Dermis blood vessel endothelial cell (primary cell): ENCODE measurements at places on chromosomes 16 and 17.

- DNase-seq, result peak; percentile 100
These were observed 324 bp upstream of the FBXL19 start for GRCh38 chr16:30922960-30923535.

- DNase-seq, result peak; percentile 77
These were observed 5.7 kb upstream of the TCAP start for GRCh38 chr17:39659279-39660010.

DNA sequence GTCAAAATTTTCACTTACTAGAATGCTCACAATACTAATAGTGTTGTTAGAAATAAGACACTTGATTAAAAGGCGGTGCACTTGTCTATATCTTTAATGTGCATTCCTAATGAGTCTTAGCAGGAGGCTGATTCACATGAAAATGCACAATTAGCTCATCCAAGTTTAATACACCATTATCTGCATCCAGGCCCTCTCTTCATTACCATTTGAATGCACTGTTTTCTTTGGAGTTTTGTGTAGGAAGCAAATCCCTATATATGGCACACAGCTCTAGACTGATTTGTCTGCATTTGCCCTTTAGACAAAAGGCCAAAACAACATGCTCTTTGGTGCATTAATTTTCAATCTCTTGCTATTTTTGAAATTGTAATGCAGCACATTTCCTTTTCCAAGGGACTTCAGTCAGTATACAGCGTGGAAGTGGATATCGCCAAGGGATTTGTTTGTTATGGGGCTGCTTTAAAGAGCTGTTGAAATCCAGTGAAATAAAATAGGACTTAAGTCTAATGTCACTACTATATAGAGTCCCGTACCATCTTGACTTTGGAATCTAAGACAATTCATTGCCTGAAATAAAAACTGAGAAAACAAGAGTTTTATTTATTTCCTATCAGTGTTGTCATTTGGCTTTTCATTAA, 257.6 kb upstream of the CPHXL start:
- DNase-seq, result no peak

GRCh38 chr16:3652373-3653195, 1.9 kb upstream of the DNASE1 start:
- DNase-seq, result no peak

GRCh38 chr17:11284811-11285210, 43.8 kb downstream of the SHISA6 start:
- DNase-seq, result no peak

DNA sequence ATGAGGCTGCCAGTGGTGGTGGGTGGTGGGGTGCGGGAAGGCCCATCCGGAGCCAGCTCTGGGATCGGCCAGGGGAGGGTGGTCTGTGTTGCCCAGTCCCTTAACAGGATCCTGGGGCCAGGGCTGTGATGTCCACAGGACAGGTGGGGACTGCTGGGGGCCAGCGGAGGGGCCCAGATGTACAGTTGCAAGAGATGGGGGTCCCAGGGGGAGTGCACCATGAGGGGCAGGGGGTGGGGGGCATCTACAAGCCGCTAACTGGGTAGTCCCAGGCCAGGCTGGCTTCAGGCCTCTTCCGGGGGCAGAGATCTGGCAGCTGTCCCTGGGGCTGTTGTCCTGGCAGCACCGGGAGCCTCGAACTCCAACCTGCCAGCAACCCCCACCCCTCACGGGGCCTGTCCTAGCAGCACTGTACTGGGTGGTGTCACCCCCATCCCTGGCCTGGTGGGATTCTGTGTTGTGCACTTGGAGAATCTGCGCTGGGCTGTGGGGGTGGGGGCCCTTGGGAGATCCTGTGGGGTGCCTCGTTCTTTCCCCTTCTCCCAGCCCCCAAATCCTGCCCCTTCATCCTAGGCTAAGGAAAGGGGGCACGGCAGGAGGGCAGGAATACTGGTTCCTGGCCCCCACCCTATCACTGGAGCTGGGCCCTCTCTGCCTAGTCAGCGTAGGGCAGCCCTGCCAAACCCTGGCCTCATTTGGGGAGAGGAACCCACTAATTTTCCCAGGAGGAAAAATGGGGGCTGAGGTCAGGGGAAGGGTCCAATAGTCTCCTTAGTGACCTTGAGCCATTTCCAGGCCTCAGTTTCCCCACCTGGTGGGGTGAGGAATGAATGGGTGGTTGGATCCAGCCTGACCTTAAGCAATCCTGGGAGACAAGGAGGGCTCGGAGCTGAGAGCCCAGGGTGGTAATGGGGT, 1.4 kb downstream of the MTSS2 start:
- DNase-seq, result no peak

DNA sequence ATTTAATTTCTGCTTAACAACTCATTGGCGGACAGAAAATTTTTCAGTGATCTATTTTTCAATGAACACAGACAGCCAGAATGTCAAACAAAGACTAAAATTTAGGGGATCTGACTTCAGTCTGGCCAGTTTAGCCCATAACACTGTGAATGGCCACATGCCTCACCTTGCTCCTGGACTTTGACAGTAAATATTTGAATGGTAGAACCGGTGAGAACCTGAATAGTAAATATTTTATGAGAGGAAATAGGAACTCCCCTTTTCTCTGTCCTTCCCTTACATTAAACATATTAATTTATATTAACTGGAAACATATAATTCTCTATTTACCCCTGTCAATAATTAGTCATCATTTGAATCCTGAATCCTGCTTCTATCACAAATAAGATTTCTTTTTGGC, 942.1 kb downstream of the KCNJ2 start:
- no peak for DNase-seq

DNA sequence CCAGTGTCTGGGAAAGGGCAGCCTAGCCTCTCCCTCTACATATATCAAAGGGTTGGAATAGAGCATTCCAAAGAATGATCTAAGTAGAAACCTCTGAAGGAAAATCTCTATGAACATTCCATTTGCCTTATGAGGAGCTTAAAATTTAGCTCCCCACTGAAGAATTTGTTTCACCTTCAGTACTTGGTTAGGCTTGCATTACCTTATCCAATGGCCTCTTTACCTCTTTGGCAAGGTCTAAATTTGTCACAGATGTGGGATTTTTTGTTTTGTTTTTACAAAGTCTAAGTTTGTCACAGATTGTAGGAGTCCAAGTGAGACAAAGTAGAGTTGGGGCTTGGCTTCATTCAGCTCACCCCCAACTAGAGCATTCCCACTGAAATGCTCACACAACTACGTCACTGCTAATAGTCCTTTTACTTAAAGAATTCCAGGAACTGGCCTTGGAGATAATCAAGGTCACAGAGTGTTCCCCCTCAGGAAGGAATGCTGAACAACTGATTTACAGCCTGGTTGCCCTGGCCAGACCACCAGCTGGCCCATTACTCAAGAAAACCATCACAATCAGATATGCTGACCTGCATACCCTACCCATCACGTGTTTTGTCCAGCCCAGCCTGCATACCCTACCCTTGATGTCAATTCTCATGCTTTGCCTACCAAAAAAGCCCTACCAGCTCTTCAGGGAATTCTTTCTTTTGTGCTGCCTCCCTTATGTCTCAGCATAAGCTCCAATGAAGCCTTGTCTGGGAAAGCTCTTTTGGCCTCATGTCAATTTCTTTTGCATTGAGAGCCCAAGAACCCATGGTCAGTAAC, 26.5 kb upstream of the PPM1D start:
- DNase-seq, result peak; percentile 99

- DNase-seq, result no peak
These were observed 10.2 kb downstream of the CDR2 start for GRCh38 chr16:22364241-22364640.

DNA sequence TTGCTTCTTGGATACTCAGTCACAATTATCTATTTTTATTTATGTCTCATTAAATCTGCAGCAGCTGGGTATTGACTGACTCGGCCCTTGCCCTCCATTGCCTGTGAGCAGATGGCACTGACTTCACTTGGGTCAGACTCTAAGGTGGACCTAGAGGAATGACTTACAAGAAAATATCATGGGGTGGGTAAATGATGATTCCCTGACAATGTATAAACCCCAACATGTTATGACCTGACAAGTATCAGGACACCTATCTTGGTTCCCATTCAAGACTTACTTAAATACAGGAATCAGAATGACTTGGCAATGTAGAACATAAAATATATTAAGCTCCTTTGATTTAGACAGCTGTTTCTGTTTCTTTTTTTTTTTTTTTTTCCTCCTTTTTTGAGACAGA, 953.5 kb downstream of the CDH11 start:
- DNase-seq, result no peak

DNA sequence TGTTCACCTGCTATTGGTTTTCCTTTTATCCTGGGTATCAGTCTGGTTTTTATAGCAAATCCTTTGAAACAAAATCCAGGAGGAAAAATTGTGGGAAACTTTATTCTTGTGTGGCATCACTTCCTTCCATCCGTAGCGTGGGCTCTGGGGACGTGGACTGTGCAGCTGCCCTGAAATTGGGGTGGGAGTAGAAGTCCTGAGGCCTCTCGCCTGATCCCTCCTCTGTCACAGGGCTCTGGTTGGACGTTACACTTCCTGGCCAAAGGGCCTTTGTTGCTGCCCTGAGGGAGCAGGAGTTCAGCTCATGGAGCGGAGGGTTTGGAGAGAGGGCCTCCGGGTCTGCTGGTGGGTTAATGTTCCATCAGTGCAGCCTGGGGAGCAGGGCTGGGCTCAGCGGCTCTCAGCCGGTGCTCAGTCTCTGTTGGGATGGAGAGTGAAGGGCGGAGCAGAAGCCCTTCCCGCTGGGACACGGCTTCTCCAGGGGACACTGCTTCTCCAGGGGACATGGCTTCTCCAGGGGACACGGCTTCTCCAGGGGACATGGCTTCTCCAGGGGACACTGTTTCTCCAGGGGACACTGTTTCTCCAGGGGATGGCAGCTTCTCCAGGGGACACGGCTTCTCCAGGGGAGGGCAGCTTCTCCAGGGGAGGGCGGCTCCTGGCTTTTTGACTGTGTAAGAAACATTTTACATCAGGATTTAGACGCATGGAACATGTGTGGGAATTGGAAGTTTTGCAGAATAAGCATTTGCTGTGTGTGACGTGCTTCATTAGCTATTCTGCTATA, 15.2 kb upstream of the RPL13 start:
- DNase-seq, result no peak

- DNase-seq, result no peak
These were observed 3.0 kb upstream of the NFAT5 start for GRCh38 chr16:69562813-69563212.

- peak; percentile 13 for DNase-seq
These were observed 752 bp downstream of the TBC1D24 start for GRCh38 chr16:2475413-2476344.

GRCh38 chr16:51111759-51112158, 39.3 kb downstream of the SALL1 start:
- DNase-seq, result no peak

- DNase-seq, result no peak
These were observed 51.2 kb upstream of the NKD1 start for GRCh38 chr16:50496990-50497389.

DNA sequence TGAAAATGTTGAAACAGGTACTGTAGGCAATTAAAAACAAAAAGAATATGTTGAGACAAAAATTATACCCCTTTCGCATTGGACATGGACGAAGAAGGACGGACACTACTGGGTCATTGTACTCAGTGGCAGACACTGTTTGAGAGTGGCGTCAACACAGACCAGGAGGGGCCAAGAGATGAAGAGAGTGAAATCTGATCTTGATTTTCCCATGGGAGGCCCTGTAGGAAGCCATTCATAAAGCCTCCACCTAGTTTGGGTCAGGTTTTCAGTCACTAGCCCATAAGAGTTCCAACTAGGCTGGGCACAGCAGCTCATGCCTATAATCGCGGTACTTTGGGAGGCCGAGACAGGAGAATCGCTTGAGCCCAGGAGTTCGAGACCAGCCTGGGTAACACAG, 23.6 kb upstream of the SMURF2 start:
- no peak for DNase-seq

DNA sequence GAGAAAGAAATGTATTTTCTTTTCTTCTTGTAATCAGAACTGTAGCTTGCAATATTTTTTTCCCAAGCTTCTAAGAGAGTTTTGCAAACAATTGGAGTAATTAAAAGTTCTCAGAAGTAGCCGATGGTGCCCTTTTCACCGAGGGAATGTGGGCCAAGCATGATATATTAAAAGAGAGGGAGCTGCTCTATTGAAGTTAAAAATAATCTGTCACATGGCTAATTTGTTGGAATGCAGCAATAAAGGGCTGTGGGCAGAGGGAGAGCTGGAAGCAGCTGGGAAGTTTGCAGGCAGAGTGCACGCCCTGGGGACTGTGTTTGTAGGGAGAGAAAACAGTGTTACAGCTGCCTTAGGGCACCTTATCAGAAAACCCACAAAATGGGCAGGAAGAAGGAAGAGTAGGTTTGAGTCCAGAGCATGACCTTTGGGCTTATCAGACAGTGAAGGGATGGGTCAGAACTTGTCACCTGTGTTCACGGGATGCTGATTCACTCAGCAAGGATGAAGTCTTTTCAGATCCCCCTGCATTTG, 18.5 kb upstream of the TERF2 start:
- DNase-seq, result peak; percentile 85

DNA sequence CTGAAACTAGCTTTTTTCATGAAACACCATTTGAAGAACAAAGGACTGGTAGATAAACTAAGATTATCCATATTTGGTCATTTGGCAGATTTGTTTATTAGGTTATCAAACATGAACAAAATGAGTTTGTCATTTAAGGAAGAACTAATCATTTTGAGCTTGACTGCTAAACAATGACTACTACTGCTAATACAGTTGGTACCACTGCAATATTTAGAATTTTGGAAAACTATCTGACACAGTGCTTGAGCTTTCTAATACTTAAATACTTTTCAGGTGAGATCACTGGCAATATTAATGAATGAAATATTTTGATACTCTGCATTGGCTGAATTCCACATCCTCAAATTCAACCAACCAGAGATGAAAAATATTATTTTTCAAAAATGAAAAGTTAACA, 47.2 kb downstream of the MED13 start:
- no peak for DNase-seq

GRCh38 chr16:58339452-58339981, 44.7 kb upstream of the PRSS54 start:
- peak; percentile 34 for DNase-seq

DNA sequence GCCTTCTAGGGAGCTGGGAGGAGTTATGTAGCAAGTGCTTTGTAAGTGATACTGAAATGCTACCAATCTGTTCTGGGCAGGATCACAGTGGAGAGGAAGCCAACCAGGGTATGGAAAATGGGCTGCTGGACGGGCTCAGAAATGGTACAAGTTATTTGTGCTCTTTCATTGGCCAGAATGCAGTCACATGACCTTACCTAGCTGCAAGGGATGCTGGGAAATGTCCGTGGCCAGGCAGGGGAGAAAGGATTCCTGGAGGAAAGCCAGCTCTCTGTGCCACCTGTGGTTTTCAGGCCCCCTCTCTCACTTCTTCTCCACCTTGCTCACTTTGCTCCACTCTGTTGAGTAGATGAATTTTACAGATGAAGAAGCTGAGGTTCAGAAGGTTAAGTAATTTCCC, 4.8 kb downstream of the EEF2K start:
- no peak for DNase-seq
